ENCODE measurements at places on chromosomes 11 and 22. TPM values are rescaled to one million over a fixed set of nuclear protein-coding genes. Genes with fewer than 3 reads are reported as not detected.

Gene OR52K1
- not detected for total RNA-seq

Gene TMEM151A
- 1.4 TPM for total RNA-seq

Gene WNT7B
- 97.0 TPM for total RNA-seq

Gene CKAP5
- 140 TPM for total RNA-seq

Gene INSC
- not detected for total RNA-seq

Gene KLHL35
- 1.3 TPM for total RNA-seq

Gene CD6
- total RNA-seq, result 0.34 TPM

Gene VPREB3
- not detected for total RNA-seq

Gene SPON1
- not detected for total RNA-seq

Measured in Calu3 (cell line).